Stimulated activated CD8-positive, alpha-beta memory T cell treated with anti-CD3 and anti-CD28 coated beads, Interleukin-4, amount 100 ng/mL, for 1 hour (primary cell): ENCODE measurements at places on chromosomes 11 and 22.

DNA sequence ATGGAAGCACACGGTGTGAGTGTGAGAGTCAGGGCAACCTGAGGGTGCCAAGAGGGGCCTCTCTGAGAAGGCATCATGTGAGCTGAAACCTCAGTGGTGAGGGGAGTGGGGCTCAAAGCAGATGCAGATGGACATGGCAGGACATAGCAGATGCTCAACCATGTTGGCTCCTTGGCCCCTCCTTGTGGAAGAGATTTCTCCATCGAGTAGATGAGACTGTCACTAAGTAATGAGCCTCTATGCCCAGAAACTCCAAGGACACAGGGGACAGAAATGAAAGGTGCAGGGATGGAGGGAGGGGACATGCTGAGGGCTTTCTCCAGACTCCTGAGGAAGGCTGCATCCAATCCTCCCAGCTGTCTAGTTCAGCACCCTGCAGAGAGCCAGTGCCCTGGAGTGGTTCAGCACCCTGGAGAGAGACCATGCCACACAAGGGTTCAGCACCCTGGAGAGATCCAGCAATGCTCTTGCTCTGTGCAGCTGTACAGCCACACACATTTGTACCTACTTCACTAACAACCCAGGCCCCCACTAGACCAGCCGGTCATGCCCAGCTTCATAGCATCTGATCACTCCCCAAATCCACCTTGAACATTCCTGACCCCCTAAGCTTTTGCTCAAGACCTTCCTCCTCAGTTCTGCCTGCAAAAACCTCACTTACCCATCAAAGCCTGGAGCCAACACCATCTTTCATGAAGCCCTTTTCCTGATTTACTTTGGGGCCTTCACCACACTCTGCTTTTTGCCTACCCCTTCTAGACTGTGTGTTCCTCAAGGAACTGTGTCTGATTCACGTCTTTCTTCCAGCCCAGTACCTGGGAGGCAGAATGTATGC lies 252.0 kb downstream of the CTTN start:
- DNase-seq: no peak

GRCh38 chr22:37182949-37183245 lies 5.2 kb downstream of the C1QTNF6 start:
- no peak for DNase-seq

DNA sequence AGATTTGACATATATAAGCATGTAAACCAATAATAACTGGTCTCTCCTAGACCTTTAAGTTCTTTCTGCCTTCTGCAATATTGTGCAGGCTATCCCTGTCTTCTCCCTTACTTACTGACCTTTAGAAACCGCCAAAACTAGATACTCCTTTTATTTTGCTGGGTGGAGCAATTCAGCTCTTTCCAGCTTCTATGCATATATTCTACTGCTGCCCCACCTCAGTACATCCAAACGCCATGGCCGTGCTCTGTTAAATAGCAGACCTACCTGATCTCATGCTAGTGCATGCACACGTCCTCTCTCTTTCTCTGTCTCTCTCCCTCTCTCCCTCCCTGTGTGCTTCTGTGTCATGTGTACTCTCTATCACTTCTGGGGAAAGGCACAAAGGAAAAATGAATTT lies 76.7 kb upstream of the CAPRIN1 start:
- no peak for DNase-seq

DNA sequence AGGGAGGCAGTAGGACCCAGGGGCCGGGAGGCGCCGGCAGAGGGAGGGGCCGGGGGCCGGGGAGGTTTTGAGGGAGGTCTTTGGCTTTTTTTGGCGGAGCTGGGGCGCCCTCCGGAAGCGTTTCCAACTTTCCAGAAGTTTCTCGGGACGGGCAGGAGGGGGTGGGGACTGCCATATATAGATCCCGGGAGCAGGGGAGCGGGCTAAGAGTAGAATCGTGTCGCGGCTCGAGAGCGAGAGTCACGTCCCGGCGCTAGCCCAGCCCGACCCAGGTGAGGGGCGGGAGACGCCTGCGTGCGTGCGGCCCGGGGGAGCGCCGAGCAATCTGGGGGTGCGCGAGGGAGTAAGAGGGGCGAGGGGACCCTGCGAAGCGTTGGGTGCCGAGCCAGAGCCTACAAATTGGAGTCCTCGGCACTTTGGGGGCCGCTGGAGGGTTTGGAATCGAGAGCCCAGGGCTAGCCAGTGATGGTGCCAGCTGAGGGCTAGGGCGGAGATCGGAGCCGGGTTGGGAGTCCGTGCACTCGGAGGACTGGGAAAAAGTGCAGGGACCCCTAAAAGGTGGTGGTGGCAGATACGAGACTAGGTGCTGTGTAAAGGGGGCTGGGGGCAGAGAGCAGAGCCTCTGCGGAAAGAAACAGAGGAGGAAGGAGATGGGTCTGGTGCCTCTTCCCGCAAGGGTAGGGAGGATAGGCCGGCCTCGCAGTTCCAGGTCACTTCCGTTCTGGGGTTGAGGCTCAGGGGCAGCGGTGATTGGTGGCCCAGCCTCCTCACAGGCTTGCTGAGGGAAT lies at the start of gene SERPINH1:
Gene SERPINH1 (plus strand): TSS at position 206 of the 788 bp plus-strand sequence. CDS start 4,097 bp downstream, outside the sequence.
- peak; percentile 23 for DNase-seq

GRCh38 chr11:63745304-63746170 lies 23.0 kb downstream of the ZFTA start:
- no peak for DNase-seq

GRCh38 chr11:55658031-55658573 lies 3.9 kb upstream of the OR4C6 start:
- DNase-seq: no peak

DNA sequence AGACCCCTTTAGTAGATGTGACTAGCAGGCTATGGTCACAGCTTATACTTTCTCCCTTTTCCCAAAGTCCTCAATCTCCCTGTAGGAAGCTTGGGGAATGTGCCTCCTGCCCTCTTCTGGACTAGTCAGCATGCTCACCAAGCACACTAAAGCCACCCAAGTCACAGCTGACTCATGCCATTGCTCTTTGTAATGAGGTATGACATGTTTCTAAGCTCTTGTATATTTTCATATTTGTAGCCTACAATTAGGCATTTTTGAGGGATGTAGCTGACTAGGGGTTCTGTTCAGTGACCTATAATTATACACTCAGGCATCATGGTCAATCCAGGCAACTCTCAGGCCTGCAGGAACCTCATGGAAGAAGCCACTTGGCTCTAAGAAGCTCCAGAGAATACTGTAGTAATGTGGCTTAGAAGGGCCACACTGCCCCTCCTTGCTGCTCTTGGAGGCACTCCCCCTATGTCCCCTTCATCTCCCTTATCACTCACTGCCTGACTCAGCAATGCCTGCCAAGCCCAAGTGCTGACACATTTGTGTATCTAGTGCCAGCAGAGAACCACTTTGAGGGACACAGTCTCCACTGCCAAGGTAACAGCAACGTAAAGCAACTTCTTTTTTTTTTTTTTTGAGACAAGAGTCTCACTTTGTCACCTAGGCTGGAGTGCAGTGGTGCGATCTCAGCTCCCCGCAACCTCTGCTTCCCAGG lies 86.2 kb downstream of the RPL27A start:
- DNase-seq: no peak

DNA sequence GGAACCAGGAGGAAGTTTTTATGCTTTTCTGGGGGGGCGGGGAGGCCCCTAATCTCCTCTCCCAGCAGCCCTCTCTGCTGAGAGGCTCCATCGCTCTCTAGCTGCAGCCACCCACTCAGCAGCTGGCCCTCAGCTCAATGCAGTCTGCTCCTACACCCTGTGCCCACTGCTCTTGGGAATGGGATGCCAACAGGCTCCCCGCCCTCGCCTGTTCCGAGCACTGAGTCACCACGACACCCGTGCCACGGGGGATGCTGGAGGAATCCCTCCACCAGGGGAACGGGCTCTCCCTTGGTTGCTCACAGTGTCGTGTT lies 23.5 kb upstream of the SUSD2 start:
- DNase-seq: no peak

GRCh38 chr22:39028281-39028680 lies 7.4 kb downstream of the APOBEC3D start:
- DNase-seq: no peak

DNA sequence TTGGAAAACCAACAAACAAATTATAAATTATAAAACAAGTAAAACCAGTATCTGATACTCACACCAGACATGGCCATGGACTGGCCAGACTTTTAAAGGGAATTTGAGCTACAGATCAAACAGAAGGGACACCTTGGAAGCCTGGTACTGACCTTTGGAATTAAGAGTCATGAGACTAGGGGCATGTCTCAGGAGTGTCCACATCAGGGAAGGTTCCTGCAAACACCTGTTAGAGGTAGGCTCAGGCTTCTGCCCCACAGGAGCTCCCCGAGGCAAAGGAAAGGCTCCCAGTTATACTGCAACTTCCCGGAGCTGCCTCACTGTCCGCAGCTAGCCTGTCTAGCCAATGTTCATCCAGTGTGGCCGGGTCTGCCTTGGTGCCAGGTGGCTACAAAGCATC lies 290.1 kb downstream of the BUD13 start:
- DNase-seq: no peak

DNA sequence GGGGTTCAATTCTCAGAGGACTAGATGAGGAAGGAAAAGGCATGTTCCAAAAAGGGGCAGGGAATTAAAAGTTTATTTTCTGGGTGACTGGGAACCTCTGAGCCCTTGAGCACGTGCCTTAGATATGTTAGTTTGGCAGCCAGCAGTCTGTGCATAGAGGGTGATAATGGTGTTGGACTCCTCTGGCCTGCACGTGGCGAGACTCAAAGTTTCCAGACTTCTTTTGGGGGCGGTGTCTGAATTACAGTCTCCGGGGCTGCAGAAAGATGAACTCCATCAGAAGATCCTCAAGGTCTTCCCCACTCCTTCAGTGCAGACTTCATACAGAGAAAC lies 861 bp upstream of the ZNRF3 start:
- no peak for DNase-seq

DNA sequence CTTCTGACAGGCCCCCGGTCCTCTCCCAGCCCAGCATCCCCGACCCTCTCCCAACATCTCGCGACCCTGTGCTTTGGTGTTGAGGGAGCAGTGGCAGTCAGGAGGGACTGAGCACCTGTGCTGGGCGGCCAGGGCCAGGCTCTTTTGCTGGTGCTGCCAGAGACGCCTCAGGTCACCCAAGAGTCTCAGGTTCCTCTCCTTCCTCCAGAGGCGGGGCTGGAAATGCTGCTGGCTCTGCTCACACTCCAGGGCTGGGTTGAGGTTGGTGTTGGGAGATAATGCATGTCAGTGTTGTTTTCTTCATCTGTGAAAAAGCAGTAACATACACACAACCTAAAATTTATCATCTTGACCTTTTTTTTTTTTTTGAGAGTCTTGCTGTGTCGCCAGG lies 1.2 kb upstream of the IGLL1 start:
- DNase-seq: no peak

DNA sequence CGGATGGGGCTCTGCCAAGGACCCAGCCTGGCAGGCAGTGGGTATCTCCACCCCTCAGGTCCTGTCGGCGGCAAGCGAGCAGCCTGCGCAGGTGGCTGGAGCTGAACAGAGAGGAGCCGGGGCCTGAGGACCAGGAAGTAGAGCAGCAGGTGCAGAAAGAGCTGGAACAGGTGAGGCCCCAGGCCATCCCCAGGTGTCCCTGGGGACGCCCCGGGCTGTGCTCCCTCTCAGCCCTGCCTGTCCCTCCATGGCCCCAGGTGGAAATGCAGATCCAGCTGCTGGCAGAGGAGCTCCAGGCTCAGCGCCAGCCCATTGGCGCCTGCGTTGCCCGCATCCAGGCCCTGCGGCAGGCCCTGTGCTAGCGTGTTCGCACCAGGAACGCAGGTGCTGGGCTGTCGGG lies 44.0 kb downstream of the PISD start:
- no peak for DNase-seq

GRCh38 chr11:10490398-10491241 lies 35.6 kb downstream of the AMPD3 start:
- DNase-seq: no peak

DNA sequence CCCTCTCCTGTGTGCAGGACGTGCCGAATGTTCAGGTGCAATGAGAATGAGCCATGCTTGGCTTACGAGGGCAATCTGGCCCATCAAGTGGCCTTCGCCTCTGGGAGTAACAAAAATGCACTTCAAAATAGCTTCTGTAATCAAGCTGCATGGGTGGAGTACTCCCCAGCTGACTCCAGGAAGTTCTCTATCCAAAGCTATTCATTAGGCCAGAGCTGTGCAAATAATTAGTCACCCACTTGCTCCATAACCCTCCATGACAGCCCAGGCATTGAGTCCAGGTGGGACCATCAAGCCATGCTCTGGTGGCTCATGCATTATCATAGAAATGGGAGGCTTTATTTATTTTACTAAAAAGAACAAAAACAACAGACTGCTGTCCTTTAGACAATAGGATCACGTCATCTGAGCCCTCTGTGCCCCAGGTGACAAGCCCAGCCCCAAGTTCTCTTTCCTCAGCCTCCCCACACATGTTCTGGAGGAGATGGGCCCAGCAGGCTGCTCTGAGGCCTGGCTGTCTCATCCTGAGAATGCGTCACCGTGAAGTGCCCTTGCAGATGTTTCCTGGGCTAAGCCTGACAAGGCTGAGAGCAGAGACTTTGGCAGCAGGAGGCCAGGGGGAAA lies 244.7 kb downstream of the ETS1 start:
- DNase-seq: no peak

DNA sequence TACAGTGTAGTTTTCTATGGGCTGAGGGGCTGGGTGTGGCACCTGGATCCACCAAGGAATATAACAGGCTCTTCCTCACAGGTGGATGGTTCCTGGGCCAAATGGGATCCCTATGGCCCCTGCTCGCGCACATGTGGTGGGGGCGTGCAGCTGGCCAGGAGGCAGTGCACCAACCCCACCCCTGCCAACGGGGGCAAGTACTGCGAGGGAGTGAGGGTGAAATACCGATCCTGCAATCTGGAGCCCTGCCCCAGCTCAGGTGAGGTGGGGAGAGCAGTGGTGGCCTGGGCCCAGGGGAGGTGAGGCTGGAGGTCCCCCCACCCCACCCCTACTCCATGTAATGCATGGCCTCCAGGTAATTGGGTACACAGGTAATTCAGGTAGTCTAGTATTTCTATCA lies 20.7 kb downstream of the ADAMTS15 start:
- no peak for DNase-seq

DNA sequence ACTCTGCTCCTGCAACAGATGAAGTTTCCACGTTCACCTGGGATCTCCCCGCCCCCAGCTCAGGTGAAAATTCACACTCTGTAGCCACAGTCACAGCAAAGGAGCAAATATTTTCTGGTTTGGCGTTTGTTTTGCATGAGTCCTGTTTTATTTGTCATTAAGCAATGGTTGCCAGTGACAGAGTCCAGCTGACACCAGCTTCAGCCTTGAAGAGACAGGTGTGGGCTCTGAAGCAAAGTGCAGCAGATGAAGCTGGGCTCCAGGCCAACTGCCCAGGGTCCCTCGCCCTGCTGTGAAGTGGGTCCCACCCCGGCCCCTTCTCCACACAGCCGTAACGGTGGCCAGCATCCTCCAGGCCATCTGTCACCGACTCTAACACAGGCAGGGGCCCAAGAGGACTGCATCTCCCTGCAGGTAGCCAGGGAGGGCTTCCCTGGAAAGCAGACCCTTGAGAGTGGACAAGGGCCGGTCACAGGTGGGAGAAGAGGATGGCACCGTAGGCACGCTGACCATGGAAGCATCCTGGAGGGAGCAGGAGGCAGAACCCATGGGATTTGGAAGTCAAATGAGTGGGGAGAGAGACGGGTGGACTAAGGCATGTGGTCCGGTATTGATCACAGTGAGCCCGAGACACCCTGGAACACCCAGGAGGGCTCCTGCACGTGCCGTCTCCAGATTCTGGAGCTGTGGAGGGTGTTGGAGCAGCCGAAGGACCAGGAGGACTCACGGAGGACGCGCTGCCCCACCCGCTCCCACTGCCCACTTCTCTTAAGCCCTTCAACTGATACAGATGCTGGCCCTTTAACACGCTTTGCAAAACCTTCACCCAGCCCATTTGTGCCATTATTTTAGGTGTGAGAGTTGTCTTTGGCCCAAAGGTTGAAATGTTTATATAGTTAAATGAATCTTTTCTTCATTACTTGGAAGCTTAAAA lies 294.5 kb downstream of the BRD1 start:
- no peak for DNase-seq
